ENCODE measurements at places on chromosomes 11 and 22.

DNA sequence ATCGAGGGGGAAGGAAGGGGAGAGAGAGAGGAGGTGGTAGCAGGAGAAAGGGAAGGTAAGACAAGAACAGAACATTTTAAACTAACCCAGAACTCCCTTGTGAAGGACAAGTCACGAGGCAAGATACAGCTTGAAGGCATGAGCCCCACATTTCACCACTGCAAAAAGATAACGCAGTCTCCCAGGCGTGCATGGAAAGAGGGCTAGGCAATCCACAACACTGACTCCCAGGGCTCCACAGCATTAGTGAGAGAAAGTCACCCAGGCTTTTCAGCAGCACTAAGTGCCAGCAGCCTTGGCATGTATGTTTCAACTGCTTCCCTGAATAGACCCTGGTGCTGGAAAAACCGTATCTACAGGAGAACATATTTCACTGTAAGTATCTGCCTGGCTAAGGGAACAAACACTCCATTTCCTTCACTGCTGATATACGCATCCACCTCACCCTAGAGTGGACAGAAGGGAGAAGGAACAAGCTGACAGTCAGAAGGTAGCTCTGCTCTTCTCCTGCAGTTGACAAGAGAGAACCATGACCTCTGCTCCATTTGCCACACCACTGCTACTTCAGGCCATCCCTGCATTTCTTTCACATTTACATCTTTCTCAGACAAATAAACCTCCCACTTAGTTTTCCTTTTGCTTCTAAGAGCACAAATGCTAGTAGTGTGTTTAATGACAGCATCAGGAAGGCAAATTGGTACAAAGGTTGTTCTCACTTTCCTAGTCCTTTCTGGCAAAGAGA lies 87.9 kb downstream of the AMBRA1 start:
- DNase-seq: no peak

DNA sequence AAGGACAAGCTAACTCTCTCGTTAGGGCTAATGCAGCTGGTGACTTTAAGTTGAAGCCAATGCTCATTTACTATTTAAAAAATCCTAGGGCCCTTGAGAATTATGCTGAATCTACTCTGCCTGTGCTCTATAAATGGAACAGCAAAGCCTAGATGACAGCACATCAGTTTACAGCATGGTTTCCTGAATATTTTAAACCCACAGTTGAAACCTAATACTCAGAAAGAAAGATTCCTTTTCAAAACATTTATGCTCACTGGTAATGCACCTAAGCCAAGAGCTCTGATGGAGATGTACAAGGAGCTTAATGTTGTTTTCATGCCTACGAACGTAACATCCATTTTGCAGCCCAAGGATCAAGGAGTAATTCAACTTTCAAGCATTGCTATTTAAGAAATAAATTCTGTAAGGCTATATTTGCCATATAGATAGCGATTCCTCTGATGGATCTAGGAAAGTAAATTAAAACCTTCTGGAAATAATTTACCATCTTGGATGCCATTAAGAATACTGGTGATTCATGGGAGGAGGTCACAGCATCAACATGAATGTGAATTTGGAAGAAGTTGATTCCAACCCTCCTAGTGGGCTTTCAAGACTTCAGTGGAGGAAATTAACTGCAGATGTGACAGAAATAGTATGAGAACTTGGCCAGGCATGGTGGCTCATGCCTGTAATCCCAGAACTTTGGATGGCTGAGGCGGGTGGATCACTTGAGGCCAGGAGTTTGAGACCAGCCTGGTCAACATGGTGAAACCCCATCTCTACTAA lies 14.5 kb downstream of the XNDC1N start:
- DNase-seq: no peak

DNA sequence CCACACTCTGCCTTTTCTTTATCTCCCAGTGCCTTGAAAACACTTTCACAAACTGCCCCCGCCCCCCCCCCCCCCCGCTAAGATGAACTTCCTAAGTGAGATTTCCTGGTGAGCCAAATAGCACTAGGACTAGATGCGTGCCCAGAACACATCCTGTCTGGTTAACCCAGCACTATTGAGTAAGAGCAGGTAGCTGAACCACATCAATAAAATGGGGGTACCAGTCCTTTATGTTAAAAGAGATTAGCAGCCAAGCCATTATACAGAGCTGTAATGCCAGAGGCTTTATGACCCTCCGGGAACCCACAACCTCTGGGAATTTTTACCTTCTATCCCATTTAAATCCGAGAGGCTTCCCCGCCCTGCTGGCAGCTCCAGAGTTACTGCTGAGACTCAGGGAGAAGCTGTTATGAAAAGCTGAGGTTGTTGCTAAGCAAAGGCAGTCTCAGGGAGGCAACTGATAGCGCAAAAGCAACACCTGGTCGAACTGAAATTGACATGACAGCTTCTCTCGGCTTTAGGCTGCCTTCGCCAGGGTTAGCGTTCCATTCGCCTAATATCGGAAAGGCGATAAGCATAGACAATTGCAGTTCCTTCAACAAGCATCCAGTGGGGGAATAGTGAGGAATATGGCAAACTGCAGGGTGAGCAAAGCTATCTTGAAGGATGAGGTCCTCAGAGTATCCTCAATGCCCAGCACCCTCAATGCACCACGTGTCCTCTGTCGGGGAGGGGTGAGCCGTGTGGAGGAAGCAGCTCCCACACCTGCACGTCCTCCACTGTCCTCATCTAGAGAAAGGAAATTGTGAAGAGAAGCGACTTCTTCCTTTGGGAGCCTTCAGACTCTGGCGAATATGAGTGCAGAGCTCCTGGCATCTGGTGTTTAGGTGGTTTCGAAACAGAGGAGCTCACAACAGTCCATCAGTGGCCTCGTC lies 977.0 kb downstream of the NTM start:
- no peak for DNase-seq

GRCh38 chr11:73143126-73143838 lies 1.2 kb upstream of the FCHSD2 start:
- no peak for DNase-seq

DNA sequence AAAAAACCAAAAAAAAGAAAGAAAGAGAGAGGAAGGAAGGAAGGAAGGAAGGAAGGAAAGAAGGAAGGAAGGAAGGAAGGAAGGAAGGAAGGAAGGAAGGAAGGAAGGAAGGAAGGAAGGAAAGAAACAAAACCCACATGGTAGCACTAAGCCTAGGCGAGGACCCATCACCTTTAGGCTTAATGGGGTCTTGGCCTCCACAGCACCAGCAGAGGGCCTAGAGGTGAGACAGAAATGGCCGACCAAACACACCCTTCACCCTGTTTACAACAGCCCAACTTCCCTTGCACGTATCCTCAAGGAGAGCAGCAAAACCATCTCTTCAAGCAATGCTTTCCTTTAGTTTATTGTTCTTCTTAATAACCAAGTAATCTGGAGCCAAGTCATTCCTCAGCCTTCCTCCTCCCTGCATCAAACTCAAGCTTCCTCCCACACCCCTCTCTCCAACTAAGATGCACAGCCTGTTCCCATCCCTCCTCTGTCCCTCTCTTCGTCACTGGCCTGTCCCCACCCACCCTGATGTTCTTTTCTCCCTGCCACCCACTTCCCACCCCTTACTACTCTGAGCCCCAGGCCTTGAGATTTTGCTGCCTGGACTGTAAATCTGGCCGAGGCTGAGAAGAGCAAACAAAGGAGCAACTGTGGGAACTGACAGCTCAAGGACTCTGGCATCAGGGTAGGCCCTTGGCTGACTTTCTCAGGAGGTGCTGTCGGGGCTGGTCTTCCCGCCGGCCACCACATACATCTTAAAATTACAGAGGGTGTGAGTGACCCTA lies 26.0 kb downstream of the POU2AF1 start:
- no peak for DNase-seq

DNA sequence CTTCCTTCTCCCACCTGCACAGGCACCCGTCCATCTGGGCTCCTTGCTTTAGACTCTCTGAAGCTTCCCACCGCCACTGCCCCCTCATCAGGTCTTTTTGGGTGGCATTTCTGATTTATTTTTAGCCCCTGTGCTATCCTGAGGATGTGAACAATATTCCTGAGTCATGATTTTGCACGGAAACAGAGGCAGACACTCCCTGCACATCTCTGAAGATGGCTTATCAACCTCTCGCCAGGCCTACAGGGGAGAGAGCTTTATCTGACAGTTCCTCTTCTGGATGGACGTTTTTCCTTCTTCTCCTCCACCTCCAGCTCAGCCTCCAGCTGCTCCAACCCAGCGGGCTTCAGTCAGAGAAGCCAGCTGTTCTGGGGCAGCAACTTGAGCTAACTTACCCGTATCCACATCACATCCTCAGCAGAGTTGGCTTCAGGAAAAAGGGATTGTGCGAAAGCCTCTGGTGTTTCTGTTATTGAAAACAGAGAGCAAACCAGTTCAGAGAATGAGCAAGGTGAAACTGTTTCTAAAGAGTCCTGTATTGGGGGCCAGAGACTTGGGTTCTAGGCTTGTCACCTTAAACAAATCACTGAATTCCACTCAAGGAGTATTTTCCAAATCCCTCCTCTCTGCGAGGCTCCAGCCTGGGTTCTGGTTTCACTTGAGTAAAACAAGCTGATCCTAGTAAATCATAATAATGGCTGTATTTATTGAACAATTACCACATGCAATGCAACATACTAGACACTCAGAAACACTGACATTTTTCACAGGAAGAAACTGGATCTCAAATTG lies 33.1 kb upstream of the ETS1 start:
- DNase-seq: no peak

GRCh38 chr11:78045851-78046485 lies 17.7 kb upstream of the THRSP start:
- peak; percentile 57 for DNase-seq

DNA sequence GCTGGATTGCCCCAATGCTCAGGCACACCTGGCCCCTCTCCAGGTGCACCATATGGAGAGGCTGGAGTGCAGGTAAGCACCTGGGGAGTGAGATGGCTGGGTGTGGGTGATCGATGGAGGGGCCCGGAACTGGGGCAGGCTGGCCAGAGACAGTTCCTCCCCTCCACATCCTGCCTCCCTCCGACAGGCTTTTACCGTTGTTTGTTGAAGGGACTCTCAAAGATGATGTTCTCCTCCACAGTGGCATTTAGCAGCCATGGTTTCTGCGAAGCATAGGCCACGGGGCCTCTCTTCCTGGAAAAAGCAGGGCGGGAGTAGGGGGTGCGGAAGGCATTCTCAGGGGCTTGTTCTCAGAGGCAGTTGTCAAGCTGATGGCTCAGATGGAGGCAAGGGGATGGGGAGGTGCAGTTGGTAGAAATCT lies 25.9 kb upstream of the KCNJ11 start:
- DNase-seq: no peak

GRCh38 chr11:1277936-1278512 lies 31.4 kb downstream of the TOLLIP start:
- DNase-seq: no peak

DNA sequence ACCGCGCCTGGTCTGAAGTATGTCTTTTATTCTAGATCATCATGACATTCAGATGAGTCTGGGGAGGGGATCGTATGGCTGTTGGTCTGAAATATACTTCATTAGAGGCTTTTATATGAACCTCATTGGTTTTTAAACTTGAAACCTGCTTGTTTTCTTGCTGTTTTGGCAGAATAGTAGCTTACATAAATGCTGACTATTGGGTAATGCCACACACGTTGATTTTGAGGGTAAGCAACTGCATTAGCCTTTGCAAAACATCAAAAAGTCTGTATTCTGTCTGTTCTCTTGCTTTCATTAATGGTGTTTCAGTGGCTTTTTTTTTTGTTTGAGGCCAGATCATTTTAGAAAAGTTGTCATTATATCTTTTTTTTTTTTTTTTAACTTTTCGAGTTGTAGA lies 14.2 kb downstream of the PPME1 start:
- DNase-seq: no peak

DNA sequence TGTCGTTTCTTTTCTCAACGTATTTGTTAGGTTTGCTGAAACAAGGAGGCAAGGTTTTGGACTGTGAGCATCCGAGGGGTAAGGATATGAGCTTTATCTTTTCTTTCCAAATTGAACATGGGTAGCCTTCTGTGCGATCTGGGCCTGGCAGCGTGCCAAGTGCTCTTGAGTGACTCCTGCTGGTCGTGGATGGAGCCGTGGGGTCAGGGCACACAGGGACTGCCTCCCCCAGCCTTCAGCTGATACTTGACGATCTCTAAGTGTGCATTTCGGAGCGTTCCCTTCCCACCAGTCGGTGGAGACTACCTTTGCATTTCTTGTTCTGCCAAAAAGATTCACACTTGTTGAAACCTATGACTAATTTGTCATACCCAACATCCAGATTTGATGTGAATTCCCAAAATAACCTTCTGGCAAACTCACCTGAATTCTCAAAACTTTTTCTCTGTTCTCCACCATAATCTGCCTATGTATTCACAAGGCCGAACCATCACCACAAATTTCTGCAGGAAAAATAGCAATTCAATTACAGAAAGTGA lies 40.1 kb upstream of the CLMP start:
- DNase-seq: no peak

DNA sequence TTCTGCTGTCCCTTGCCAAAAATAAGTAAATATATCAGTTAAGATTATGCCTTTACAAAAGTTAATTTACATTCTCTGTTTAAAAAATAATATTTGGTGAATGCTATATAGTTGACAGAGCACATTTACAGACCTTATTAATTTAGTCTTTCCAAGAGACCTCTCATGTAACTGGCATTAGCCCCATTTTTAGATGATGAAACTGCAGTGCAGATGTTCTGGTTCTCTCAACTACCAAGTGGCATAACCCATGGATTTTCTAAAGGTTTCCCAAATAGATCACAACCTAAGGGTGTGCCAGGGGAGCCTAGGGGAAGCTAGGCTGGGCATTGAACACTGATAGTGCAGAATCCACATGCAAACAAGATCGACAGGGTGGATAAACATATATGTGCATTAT lies 88.5 kb downstream of the RNF169 start:
- DNase-seq: no peak

DNA sequence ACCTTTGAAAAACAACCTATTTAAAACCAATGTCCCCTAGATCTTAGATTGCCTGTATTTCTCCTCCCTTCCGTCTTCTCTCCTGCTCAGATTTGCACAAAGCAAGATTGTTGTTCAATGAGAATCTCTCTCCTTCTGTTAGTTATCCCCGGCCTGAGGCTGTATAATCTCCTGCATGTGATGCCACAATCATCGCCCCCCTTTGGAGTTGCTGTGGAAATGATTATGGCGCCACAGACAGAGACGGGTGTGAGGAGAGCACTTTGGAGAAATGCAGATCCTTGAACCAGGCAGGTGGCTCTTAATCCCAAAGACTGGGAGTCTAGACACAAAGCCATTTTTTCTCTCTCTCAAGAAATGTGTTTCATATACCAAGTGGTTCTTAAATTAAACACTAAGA lies 941.3 kb downstream of the OPCML start:
- no peak for DNase-seq
